ENCODE measurements at places on chromosomes 12 and 14.
A peak's percentile ranks its signal among the peaks of the same experiment; 100 is the strongest.

- DNase-seq: no peak
Measured at GRCh38 chr12:52259657-52260243, 14.7 kb upstream of the KRT86 start.

- no peak for DNase-seq
Measured at GRCh38 chr12:122681814-122682213, 21.3 kb downstream of the HCAR2 start.

GRCh38 chr12:3533703-3534386, 42.8 kb downstream of the PRMT8 start:
- no peak for DNase-seq

DNA sequence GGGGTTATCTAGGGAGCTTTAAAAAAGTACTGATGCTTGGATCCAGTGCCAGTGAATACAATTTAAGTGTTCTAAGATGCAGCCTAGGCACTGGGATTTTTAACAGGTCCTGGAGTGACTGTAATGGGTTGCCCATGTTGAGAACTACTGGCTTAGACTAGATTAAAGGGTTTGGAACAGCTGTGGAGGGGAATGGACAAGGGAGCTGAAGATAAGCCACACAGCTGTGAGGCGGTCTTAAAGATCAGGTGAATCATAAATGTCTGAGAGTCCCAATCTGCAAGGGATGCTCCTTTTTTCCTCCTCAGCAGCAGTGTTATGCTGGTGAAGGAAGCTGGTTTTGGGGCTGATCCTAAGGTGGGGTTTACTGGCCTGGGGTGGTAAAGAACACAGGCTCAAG, 35.5 kb upstream of the FRMD6 start:
- no peak for DNase-seq

GRCh38 chr14:37721976-37722659, 126.7 kb downstream of the TTC6 start:
- DNase-seq: peak; percentile 18

DNA sequence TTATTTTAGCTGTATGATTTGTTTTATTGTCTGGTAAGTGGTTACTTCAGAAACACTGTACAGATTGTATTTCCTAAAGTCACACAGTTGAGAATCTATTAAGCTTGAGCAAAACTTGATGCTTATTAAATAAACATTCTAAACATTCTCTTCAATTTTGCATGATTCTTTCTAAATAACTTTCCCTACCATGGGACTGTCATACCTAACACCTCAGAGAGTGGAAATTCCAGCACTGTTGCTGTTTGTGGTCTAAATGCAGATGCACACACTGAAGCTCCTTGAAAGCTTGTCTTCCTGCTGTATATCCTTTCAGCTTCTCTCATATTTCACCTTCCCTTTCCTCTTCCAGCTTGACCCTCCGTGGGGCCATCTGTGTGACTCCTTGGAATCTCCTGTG, 392.0 kb downstream of the LRIG3 start:
- DNase-seq: no peak

DNA sequence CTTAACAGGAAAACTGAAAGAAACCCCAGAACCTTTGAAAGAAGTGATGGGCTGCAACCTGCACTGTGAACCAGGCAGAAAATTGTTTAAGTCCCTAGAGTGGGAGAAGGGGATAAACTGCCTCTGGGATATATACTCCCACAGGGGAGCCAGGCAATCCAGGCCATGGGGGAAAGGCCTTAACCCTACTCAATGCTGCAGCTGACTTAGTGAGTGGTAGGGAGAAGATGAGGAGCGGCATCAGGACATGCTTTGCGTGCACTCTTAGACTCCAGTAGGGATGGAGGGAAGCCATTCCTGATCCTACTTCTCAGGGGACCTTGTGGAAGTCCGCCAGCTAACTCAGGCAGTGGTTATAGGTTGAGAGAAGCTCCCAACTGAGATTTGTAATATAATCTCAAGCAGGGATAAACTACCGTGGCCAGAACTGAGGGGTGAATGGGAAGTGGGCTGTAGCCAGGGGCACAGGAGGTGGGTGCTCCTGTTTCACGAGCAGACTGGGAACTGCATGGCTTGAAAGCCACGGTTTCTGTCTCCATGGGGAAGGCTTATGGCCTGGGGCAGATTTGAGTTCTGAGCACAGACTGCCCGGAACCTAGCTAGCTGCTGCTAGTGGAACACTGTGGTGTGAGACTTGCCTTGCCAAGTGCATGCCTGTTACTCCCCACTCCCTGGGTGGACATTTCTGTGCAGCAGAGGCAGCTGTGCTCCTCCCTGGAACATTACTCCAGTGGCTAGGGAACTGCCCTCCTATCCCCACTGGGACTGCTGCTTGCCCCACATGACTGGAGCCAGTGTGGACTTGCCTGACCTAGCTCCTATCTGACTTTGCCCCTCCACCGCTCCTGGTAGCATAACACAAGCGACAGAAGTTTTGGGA, 119.2 kb upstream of the SCAF11 start:
- no peak for DNase-seq

DNA sequence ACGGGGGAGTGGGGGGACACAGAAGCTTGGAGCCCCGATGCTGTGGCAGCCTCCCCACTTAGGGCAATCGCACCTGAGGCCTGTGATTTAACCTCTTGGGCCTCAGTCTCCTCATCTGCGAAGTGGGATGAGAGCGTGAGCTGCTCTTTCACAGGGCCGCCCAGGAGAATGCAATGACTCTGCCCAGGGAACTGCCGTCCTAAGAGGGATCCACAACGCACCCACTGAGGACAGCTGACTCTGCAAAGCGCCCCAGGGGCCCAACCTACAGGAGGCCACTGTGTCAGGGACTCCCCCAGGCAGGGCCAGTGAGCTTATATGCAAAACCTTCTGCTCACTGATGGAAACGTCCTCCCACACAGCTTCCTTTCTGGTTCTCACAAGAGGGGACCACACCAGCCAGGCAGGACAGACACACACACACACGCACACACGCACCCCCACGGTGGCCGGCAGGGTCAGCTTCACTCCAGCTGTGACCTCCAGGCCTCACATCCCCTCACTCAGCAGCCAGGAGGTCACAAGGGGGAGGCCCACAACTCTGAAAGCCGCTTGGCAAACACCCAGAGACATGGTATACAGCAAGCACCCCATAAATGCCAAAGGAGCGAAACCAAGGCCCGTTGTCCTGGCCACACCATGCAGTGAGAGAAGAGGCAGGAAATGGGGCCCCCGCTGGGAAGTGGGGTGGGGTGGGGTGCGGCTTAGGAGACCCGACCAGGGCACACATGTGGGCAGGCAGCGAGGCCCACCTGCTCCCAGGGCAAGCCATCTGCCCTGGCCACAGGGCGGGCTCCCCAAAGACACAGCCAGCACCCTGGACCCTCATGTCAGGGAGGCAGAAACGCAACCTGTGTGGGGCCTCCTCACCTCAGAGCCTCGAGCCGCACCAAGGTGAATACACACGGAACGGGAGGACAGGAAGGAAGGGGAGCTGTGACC, 73.3 kb downstream of the NCOR2 start:
- DNase-seq: no peak

GRCh38 chr14:68772761-68773381, 20.0 kb downstream of the ZFP36L1 start:
- no peak for DNase-seq

GRCh38 chr14:51394384-51394783, 154.3 kb downstream of the TMX1 start:
- no peak for DNase-seq

- no peak for DNase-seq
Measured at GRCh38 chr12:46763230-46763629, 62.6 kb downstream of the SLC38A4 start.

DNA sequence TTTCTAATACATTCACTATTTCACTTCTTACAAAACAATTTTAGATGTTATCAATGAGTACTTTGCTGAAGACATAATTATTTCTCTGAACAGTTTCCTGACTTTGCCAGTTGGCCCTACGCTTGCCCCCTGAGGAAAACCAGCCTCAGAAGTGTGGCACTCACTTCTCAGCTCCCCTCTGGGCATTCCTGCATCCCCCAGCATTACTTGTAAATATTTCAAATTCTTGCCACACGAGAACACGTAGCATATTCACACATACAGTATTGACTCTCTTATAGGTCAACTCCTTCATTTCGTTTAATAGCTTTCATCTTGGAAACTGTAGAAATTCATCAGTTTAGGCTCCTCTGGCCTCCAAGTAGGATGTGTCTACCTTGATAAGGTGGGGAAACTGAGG, 65.2 kb downstream of the OTX2 start:
- no peak for DNase-seq

GRCh38 chr14:105419195-105420091, at the start of gene MTA1:
TSS of gene MTA1 (plus strand) at chr14:105419827. CDS start at chr14:105420036, 209 bp downstream.
- DNase-seq: peak; percentile 44

- DNase-seq: no peak
Measured at GRCh38 chr12:30896461-30896860, 30.1 kb upstream of the TSPAN11 start.

DNA sequence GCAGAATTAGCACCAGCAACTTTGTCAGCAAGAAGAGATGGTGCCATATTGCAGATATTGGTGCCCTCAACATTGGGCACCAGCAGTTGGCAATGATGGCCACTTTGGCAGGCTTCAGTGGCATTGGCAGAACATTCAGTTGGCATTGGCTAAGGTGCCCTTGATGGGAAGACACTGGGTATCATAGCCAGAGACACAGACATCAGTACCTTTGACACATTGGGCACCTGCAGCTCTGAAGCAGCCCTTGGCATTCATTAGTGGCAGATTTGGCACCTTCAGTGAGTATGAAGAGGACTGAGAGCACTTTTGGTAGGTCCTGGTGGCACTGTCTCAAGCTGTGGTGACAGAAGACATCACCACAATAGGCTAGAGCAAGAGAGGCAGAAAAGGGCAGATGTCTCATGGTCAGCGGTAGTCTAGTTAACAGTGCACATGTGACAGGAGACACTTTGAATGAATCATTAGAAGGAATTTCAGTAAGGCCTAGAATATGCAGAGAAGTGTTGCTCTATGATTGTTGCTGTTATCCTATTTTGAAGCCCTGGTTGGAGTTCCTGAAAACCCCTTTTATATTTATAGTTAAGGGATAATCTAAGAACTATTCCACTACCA, 422.2 kb downstream of the APAF1 start:
- DNase-seq: no peak
